ENCODE measurements at places on chromosomes 3 and 15.

GRCh38 chr15:77688693-77689092 lies 56.0 kb upstream of the LINGO1 start:
- DNase-seq, result no peak

DNA sequence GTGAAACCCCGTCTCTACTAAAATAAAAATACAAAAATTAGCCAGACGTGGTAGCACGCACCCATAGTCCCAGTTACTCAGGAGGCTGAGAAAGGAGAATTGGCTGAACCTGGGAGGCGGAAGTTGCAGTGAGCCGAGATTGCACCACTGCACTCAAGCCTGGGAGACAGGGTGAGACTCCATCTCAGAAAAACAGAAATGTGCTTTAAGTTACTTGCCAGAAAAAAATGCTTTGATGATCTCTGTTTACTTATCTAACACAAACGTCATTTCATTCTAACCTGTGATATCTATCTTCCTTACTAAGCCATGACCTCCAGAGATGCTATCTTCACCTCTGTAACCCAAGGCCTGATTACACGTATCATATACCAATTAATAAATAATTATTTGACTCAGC lies 7.4 kb downstream of the NKIRAS1 start:
- no peak for DNase-seq

- DNase-seq, result peak; percentile 62
These were observed 68.4 kb upstream of the TNFAIP8L3 start for GRCh38 chr15:51162865-51163762.

DNA sequence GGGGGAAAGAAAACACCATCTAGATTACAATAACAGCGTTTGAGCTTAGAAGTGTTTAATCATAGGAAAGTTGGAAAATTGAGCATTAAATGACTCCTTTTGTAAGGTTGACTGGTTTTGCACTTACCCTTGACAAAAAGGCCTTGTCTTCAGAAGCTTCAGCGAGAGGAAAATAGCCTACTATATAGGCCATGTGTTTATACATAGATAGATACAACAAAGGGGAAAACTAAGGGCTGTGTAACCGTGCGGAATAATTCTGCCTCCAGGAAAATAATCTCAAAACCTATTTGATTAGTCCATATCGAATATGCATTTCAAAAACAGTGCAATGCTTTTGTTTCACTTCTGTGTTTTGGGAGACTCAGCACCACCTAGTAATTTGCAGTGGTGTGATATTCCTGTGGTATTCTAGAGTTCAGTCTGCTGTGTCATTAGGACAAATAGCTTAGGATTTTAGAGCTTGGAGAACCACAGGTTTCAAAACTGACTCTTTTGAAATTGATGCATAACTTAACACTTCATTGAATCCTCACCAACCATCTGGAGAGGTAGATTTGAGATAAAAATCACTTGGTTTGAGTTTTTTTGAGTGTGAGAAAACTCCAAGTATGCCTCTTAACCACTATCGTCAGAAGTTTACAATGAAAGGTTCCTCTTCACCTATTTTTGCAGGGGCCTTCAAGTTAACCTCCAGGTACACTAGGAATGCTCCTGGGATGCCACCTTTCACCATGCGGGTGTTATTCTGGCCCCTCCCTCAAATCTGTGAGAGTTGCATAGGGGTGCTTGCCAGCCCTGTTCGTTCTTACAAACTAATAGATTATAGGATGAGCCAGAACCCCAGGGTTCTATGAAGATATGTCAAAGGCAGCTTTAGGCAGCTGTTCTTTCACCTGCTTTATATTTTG lies 1.9 kb downstream of the ARHGAP31 start:
- peak; percentile 50 for DNase-seq

GRCh38 chr15:89195836-89196235 lies 25.5 kb downstream of the RLBP1 start:
- no peak for DNase-seq

DNA sequence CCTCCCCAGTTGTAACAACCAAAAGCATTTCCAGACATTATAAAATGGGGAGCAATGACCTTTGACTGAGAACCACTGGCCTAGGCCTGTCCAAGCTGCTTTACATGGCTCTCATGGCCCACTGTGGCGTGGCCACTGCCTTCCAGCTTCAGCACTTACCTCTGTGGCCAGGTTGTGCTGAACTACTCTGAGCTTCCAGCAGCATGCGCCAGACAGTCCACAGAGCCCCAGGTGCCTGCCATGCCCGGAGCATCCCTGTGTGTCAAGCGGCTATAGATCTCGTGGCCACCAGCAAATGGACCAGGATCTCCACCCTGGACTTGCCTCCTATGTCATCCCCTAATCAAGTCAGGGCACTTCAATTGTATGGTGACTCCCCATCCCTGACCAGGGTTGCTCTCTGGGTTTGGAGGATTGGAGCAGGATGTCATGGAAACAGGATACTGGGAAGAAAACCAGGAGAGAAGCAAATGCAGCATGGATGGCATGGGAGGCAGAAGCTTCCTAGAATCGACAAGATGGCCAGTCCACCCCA lies 199.7 kb downstream of the UACA start:
- DNase-seq, result no peak

Data from astrocyte of the cerebellum (primary cell).